ENCODE measurements at places on chromosomes 13 and 19.
A peak's percentile ranks its signal among the peaks of the same experiment; 100 is the strongest.

DNA sequence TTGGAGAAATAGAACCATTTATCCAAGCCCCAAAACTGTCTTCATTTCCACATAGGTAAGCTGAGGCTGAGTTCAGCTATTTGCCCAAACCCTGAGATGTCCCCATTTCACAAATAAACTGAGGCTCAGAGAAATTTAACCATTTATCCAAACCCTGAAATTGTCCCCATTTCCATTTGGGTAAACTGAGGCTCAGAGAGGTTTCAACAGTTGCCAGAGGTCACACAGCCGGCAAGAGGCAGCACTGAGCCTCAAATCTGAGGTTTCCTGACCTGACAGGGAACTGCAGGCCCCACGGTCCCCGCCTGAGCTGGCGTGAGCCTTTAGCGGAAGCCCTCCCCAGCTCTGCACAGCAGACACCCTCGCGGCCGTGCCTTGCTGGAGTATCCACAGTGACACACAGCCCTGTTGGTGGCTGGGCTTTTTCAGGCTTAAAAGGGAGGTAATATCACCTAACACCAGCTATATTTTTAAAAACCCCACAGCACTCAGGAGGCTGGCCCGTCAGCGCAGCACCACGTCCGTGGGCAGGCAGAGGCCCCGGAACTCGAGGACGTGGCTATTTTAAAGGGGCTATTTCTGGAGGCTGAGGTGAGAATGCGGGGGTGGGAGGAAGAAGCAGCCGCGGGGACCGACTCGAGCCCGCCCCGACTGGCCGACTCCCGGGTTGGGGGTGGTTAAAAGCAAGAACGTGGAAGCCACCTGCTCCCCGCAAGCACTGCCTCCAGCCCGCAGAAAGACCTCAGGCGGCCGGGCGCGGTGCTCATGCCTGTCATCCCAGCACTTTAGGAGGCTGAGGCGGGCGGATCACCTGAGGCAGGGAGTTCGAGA is 18.5 kb downstream of the PTPRS start:
- H3K27me3 ChIP-seq: peaks cover 20% of the 10 kb centered on the region
- H3K27ac ChIP-seq: no peak overlapping the region
- no peaks in the 10 kb centered on the region for H3K36me3 ChIP-seq
- H3K4me3 ChIP-seq: peak overlapping the region; percentile 23
- DNase-seq: no peak

GRCh38 chr13:90171649-90172048 is 1175.8 kb upstream of the MIR17HG start:
- no peak for DNase-seq
- no peak overlapping the region for H3K27ac ChIP-seq
- H3K36me3 ChIP-seq: no peaks in the 10 kb centered on the region
- no peak overlapping the region for H3K4me3 ChIP-seq
- H3K27me3 ChIP-seq: no peaks in the 10 kb centered on the region

GRCh38 chr13:42864952-42865767 is 83.8 kb downstream of the FAM216B start:
- H3K36me3 ChIP-seq: no peaks in the 10 kb centered on the region
- DNase-seq: no peak
- no peak overlapping the region for H3K27ac ChIP-seq

GRCh38 chr13:27014406-27015359 is 156.9 kb downstream of the USP12 start:
- H3K36me3 ChIP-seq: no peaks in the 10 kb centered on the region
- H3K4me3 ChIP-seq: no peak overlapping the region
- peaks cover 15% of the 10 kb centered on the region for H3K27me3 ChIP-seq
- no peak for DNase-seq
- no peak overlapping the region for H3K27ac ChIP-seq

- peaks cover 10% of the 10 kb centered on the region for H3K36me3 ChIP-seq
- H3K27ac ChIP-seq: no peak overlapping the region
- H3K27me3 ChIP-seq: no peaks in the 10 kb centered on the region
- DNase-seq: no peak
Observed at GRCh38 chr19:40721936-40722661, 5.2 kb downstream of the ITPKC start.
